ENCODE measurements at places on chromosomes 4 and X.
A peak's percentile ranks its signal among the peaks of the same experiment; 100 is the strongest.

- DNase-seq: no peak
Measured at GRCh38 chr4:9927341-9928007, 93.8 kb downstream of the SLC2A9 start.

DNA sequence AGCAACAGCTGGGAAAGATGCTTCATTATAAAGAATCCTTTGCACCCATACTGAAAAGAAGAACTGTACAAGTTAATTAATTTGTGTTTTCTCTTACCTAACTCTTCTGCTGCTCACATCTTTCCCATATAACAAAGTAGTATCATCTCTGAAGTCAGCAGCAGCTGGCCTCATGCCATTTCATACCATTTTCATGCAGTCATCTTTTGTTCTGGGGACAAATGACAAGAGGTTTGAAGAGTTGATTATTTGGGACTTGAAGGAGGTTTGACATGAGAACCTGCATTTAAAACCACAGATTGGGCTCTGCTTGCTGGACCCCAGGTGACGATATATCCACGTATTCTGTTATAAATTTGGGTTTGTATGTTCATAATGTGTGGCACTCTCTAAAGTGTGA is 430.3 kb downstream of the SPRY1 start:
- DNase-seq: no peak

DNA sequence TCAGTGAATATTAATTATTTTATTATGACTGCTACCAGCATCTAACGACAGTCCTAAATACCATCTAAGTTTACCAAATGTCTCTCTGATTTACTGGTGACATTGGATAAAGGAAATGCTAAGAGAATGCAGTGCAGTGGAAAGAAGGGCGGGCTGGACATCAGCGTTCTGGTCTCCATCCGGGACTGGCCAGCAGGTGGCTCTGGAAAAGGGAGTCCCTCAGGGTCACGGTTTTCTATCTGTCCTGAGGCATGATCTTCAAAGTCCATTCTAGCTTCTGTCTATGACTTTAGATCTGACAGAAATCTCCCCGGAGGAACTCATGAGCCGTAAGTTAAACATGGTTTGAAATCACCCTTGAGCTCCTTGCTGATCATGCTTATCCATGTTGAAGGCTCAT is 3.3 kb downstream of the TRIM2 start:
- peak; percentile 9 for DNase-seq

DNA sequence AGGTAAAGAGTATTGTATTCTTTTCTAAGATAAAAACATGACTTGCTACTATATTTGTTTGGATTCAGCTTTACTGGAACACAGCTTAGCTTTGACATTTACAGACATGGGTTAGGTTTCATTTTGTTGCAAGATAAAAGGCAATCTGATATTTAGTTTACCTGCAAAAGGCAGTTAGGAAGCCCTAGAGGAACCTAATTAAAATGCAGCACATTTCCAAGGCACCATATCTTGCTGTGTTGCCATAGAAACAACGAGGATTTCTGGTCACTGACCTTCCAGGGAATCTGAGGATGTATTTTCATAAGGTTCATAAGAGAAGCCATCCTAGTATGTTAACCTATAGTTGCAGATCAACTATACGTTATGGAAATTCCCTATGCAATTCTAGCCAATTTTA is 116.0 kb downstream of the SNCA start:
- no peak for DNase-seq

- DNase-seq: no peak
Measured at GRCh38 chrX:70029863-70030262, 19.9 kb downstream of the AWAT2 start.

- no peak for DNase-seq
Measured at GRCh38 chr4:187664011-187664410, 331.6 kb upstream of the ZFP42 start.

GRCh38 chr4:47926667-47927258 is 12.4 kb upstream of the NFXL1 start:
- DNase-seq: peak; percentile 56

GRCh38 chr4:123127218-123127617 is 204.8 kb upstream of the NUDT6 start:
- no peak for DNase-seq

DNA sequence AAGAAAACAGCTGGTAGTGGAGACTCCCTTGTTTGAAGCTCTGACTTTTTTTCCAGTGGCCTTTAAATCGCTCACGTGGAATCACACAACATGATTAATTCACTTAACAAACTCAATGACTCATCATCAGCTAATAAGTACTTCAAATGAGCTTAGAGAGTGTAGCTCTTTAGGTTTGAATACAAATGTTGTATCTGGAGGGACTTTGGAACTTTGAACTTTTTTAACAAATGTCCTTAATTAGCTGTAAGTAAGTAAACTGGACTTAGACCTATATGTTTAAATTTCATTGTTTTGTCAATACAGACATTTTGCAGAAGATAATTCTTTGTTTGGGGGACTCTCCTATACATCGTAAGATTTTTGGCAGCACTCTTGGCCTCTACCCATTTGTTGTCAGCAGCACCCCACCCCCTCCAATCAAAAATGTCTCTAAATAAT is 581.1 kb downstream of the SPRY1 start:
- no peak for DNase-seq

- no peak for DNase-seq
Measured at GRCh38 chr4:155975511-155975910, 21.8 kb upstream of the CTSO start.

GRCh38 chr4:94595880-94596483 is 144.2 kb downstream of the PDLIM5 start:
- DNase-seq: peak; percentile 31

DNA sequence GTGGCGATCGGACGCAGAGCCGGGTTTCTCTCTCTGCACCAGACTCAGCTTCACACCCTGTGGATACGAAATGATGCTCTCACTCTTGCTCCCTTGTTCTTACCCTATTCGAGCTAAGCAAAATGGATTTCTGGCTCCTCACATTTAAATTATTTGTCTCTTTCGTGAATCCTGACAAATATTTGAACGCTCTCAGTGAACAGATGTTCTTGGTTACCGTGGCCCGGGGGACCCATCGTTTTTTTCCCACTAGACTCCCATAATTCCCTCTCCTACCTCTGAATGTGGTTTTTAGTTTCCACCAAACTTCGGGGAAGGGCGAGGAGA is 630 bp downstream of the SMARCA5 start:
- no peak for DNase-seq

GRCh38 chr4:155972098-155972497 is 18.4 kb upstream of the CTSO start:
- DNase-seq: no peak

DNA sequence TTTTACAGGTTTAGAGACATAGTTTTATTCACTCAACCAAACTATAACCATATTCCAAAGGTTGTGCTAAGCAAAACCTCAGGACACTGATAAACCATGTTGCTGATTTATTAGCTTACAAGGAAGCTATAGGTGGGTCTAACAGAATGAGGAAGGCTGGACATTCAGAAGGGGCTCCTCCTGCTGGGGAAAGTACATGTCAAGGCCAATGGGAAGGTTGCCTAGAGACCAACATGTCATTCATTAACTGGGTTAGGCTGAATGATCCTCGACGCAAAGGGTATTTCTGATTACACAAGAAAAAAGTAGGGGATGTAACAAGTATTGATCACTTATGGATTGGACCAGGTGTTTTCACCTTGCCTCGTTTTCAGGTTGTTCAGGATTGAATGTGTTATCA is 30.3 kb downstream of the SLC10A6 start:
- no peak for DNase-seq

DNA sequence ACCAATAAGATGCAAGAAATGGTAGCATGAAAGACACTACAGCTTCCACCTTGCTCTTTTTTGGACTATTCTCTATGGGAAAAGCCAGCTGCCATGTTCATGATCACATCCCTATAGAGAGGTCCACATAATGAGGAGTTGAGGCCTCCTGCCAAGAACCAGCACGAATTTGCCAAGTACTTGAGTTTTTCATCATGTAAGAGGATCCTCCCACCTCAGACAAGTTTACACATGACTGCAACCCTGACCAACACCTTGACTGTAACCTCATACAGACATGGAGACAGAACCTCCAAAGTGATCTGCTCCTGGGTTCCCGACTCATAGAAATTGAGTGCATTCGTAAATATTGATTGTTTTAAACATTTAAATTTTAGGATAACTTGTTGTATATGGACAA is 135.2 kb upstream of the TSPAN5 start:
- DNase-seq: no peak

GRCh38 chr4:130044788-130045531 is 949.0 kb downstream of the C4orf33 start:
- DNase-seq: no peak

DNA sequence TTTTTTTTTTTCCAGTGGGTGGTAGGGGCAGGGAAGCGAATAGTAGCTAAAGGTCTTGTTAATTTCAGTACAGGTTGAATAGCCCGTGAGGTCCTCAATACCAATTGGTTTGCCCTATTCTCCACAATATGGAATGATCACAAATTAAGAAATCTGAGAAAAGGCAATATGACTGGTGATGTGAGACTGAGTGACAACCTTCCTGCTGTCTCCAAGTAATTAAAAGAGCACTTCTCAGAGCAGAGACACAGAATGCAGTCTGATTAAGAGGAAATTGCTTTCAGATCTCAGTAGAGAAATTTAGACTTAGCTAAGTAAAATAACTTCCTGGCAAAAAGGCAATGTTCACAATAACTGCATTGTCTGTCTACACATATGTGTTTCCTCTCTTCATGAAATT is 23.0 kb downstream of the GPR174 start:
- no peak for DNase-seq

GRCh38 chrX:39011454-39012221 is 210.4 kb downstream of the MID1IP1 start:
- no peak for DNase-seq
